ENCODE measurements at places on chromosomes 2 and 18.

- DNase-seq: no peak
These were observed 43.7 kb downstream of the PAX3 start for GRCh38 chr2:222255090-222255489.

DNA sequence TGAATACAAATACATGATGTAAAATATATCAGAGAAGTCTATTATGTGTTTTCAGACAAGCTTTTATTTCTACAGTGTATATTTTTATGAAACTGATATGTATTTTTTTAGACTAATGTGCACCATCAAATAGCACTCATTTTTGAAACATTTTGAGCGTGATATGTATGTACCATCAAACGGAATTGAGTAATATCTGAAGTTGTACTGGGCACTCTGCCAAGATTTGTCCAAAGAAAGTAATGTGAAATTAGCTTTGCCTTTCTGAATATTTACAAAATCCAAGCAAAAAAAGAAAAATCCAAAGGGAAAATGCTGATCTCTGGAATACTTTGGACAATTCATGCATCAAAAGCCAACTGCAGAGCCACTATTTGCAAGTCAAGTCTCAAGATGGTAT is 972.0 kb downstream of the DPP10 start:
- no peak for DNase-seq

GRCh38 chr18:79531926-79532312 is 136.2 kb downstream of the NFATC1 start:
- no peak for DNase-seq

DNA sequence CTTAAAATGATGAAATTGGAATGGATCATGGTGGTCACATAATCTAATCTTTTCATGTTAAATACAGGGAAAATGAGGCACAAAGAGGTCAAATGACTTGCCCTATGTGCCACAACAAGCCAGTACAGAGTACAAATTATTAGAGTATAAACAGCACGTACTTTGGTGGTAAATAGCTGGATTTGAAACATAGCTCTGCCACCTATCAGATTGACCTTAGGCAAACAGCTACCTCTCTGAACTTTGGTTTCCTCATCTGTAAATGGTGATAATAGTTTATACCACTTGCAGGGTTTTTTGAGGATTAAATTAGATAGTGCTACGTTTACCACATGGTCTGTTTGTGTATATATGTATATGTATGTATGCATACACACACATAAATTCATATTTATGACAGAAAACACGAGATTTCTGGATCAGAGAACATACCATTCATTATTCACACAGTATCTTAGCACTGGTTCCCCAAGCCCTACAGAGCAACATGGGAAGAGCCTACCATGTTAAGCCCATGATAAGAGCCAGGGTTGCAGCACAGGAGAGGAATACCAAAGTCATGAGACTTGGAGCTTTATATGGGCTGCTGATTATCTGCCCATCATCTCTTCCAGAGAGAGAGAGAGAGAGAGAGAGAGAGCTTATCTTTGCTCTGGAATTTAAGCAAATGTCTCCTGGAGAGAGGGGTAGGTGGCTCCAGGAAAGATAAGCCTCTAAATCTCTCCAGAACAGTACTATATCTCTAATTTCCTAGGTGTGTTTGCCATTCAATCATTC is 73.5 kb downstream of the MDH1 start:
- DNase-seq: no peak

DNA sequence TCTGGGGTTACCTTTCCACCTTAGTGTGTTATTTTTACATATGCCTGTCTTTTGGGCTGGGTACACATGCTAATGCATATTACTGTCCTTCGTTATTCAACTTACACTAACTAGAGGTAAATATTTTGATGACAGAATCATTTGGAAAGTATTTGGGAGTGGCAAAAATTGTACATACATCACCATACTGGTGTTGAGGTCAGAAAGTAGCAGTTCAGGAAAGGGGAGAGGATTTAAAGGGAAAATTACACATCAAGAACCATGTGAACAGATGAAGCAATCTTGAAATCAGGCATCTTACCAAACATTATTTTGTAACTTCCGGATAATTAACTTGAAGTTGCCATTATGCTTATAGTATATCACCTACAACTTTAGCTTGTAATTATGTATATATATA is 379.7 kb downstream of the RND3 start:
- DNase-seq: no peak

DNA sequence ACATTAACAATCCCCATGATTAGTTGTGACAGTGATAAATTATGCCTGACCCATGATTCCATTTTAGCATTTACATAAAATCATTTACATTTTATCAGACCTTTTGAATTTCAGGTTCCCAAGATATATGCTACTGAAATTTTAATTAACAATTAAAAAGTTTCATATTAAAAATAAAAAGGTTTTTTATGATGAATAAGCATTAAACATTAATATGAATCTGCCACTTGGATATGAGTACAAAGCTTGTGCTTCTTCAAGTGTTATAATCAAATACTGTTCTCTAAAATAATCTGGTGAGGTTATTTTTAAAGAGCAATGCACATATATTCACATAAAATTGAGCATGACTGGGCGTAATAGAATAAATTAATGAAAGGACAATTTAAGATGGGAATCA is 1218.0 kb downstream of the CNTNAP5 start:
- DNase-seq: no peak

DNA sequence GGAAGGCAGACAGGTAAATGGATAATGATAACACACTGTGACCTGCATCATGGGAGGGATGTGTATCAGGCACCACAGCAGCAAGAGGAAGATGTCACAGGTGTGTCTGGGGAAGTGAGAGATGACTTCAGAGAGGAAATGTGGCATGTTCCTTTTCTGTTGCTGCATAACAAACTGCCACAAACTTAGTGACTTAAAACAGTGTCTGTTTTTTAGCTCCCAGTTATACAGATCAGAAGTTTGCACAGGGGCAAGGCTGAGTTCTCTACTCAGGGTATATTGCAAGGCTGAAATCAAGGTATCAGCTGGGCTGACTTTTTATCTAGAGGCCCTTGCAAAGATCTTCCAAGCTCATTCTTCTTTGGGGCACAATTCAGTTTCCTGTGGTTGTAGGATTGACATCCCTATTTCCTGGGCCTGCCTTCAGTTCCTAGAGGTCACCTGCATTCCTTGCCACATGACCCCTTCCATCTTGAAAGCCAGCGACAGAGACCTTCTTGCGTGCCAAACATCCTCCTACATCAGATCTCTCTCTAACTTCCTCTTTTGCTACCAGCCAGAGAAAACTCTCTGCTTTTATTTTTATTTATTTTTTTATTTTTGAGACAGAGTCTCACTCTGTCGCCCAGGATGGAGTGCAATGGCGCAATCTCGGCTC is 2.1 kb upstream of the MAP3K2 start:
- no peak for DNase-seq

- DNase-seq: no peak
These were observed 108.1 kb downstream of the XRCC5 start for GRCh38 chr2:216216951-216217903.

GRCh38 chr2:199707593-199708185 is 143.3 kb downstream of the FTCDNL1 start:
- no peak for DNase-seq

DNA sequence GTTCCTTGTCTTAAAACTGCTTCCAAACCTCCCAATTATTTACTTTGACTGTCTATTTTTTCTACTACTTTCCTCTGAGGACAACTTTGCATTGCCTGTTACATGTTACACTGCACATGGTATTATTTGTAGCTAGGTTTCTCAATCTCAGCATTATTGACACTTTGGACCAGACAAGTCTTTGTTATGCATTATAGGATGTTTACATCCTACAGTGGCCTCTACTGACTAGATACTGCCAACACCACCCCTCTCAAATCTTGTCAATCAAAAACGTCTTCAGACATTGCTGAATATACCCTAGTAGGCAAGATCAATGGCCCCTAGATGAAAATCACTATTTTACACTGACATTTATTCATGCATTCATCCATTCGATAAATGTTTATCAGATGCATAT is 129.6 kb upstream of the DNAJC10 start:
- no peak for DNase-seq

DNA sequence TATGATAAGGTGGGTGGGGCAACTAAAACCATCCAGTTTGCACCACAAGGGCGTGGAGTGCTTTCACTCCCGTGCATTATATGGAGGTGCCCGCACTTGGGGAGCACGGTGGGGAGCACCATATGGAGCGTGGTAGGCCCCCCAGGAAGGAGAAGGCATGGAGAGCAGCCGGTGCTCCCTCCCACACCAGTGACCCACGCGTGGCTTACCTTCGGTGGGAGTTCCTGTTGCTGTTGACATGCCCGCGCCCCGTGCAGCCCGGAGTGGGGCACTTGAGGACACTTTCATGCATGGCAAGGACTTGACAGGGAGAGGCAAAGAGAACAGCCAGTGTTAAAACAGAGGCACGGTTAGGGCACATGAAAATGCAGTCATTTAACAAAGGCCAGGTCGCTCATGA is 167.5 kb upstream of the PXDN start:
- no peak for DNase-seq

DNA sequence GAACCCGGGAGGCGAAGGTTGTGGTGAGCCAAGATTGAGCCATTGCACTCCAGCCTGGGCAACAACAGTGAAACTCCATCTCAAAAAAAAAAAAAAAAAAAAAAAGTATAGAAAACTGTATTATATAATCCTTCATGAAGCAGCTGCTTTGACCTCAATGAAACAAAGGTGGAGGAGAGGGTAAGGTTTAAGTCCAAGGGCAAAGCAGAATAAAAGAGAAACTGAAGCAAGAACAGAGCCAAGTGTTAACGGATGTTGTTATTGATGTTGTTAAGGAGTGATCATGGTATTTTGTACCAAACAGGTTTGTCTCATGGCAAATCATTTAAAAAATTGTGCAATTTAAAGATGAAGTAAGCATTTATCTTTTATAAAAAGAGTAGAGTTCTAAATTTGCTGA is 7.4 kb downstream of the RAPH1 start:
- no peak for DNase-seq

DNA sequence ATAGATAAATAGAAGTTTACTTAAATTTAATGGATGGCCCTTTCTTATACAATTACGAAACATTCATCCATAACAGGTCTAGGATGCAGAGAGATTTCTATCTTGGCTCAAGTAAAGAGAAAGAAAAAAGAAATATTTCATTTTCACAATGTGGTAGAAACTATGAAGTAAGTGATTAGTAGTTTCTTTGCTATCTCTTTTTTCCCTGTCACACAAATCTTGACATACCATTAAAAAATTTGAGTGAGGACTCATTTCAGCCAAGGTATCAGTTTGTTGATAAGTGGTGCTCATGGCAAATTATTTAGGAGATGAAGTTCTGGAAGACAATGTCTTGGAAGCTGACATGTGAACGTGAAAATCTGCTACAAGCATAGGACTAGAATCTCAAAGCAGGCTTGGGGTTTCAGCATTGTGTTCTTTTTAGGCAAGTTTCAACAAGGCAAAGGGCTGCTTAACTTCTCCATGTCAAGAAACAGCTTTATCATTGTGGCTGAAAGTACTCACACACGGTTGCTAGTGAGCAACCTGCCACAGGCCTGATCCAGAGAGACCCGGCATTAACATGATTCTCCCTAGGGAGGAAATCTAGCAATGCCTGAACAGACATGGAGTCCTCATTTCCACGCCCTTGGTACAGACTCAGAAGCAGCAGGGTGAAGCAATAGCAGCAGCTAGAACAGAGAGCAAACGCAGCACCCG is 414.6 kb downstream of the DLGAP1 start:
- DNase-seq: no peak
